ENCODE measurements at places on chromosomes 7 and 10. TPM values are rescaled to one million over a fixed set of nuclear protein-coding genes. Genes with fewer than 3 reads are reported as not detected.

Gene INSYN2A
- polyA plus RNA-seq, result 0.35 TPM

Gene CNTNAP2
- polyA plus RNA-seq, result not detected

Gene STMP1
- 39.3 TPM for polyA plus RNA-seq

Gene CACNB2
- polyA plus RNA-seq, result 0.93 TPM

Gene PRLHR
- polyA plus RNA-seq, result not detected

Gene FXYD4
- not detected for polyA plus RNA-seq

GRCh38 chr10:7563770-7564169 is 103.0 kb downstream of the ITIH5 start:
- no peak for DNase-seq

DNA sequence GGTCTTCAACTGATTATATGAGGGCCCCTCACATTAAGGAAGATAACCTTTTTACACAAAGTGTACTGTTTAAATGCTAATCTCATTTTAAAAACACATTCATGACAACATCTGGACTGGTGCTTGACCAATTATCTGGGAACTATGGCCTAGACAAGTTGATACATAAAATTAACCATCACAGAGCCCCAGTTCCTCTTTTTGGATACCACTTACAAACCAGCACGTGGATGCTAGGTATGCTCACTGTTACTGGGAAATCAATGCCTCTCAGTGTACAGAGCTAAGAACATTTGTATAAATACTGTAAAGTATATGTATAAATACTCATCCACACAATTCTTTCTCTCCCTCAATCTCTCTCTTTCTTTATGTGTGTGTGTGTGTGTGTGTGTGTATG is 1217.8 kb upstream of the LRRTM3 start:
- no peak for DNase-seq

DNA sequence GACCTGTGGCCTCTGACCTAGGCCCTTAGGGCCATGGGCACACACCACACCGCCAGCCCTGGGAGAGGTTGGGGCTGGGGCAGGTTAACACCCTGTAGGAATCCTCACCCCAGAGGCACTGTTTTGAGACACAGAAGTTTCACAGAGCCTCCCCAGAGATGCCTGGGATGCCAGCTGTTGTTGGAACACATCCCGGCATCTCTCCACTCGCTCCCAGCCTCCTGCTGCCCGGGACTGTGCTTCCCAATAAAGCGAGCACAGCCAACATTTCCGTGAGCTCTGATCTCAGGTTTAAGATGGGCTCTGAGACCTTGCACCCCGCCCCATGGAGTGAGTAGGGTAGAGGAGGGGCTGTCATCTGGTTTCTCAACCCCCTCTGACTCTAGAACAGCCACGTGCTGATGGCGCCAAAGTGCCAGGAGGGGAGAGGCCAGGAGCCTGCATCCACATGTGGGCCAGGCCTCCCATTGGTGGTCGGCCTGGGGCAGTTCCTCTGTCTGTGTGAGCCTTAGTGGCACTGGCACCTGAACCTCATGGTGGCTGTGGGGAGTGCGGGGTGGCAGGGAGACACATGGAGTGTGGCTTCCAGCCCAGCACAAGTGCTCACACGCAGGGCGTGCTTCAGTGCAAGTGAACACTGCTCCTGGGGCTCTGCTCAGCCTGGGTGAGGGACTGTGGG is 54.7 kb downstream of the RASGEF1A start:
- DNase-seq, result no peak

- no peak for DNase-seq
These were observed 437.7 kb upstream of the MKI67 start for GRCh38 chr10:128563904-128564303.

- peak; percentile 95 for DNase-seq
These were observed 140.7 kb downstream of the RGS10 start for GRCh38 chr10:119401671-119402395.

DNA sequence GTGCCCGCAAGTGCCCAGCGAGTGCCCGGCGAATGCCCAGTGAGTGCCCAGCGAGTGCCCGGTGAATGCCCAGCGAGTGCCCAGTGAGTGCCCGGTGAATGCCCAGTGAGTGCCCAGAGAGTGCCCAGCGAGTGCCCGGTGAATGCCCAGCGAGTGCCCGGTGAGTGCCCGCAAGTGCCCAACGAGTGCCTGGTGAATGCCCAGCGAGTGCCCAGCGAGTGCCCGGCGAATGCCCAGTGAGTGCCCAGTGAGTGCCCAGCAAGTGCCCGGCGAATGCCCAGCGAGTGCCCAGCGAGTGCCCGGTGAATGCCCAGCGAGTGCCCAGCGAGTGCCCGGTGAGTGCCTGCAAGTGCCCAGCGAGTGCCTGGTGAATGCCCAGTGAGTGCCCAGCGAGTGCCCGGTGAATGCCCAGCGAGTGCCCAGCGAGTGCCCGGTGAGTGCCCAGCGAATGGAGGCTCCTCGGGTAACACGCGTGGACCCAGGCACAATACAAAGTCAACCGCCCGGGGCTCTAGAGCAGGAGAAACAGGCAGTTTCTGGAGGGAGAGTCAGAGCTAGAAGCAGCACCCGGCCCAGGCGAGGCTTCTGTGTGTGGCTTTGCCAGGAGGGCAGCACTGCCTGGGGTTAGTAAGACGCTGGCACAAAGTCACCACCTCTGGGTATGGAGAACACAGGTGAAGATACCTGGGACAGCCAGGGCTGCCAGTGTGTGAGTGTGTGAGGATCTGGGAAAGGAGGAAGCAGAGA is 38.2 kb upstream of the CFAP46 start:
- DNase-seq, result no peak

GRCh38 chr7:27314111-27314510 is 71.5 kb downstream of the EVX1 start:
- no peak for DNase-seq

GRCh38 chr7:109864230-109864629 is 1226.7 kb upstream of the LRRN3 start:
- no peak for DNase-seq

GRCh38 chr10:43958964-43959363 is 310.3 kb upstream of the ZNF32 start:
- DNase-seq, result no peak

GRCh38 chr10:17435187-17435586 is 19.2 kb downstream of the ST8SIA6 start:
- DNase-seq, result no peak

Measured in AG04450 (cell line).